ENCODE measurements at places on chromosomes 12 and 14.

DNA sequence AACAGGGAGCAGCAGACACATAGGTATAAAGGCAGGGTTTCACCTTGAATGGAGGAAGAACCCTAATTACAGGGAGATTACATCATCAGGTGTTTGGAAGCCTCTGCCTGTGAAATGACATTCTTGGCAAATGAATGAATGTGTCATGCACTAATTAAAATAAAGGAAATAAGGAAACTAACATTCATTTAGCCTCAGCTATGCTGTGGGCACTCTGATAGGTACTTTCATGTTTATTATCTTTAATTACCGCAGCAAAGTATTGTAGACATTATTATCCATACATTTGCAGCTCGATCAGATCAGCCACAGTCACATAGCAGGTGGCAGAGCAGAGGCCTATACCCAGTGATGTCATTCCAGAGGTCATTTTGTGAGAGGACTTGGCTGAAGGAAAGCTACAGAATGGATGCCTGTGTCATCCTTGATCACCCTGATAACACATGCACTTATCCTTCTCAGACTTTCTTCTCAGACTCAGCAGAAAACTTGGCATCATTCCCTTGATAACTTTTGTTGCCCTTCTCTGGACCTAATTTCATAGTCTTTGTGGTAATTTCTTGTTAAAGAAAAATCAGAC is 18.4 kb downstream of the ZNF664 start:
- H3K27me3 ChIP-seq = no peaks in the 10 kb centered on the region
- no peaks in the 10 kb centered on the region for H3K36me3 ChIP-seq
- H3K27ac ChIP-seq = no peak overlapping the region
- DNase-seq = no peak

- DNase-seq = no peak
- no peak overlapping the region for H3K4me3 ChIP-seq
- no peaks in the 10 kb centered on the region for H3K36me3 ChIP-seq
- no peak overlapping the region for H3K27ac ChIP-seq
- peaks cover 8% of the 10 kb centered on the region for H3K4me1 ChIP-seq
Observed at GRCh38 chr12:116393859-116394650, 116.6 kb upstream of the MED13L start.

DNA sequence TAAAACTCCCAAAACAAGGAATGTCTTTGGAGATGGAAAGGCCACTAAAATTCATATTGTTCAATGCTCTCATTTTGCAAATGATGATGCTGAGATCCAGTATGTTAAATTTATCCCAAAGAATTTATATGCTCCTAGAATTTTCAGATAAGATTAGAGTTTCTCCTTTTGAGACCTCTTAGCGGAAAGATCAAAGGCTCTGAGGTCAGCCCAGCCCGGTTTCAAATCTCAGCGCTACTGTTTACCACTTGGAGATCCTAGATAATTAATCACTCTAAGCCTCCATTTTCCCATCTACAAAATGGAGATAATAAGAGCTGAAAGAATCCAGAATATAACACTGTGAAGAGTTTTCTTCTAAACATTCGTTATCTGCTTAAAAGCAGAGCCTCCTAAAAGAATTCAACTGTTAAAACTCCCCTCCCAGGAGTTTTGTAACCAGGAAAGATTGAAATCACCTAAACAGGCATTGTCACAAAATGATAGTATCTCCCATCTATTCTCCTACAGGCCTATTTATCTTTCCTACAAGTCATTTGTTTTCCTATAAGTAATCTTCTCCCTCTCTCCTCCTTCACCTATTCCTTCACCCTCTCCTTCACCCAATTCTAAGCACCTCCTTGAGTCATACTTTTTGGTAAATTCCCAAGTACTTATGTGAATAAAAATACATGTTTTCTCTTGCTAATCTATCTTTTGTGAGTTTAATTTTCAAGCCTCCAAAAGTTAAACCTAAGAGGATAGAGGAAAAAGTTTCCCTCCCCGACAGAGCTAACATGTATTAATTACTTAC is 16.7 kb downstream of the DUSP6 start:
- no peak for DNase-seq
- no peak overlapping the region for H3K4me3 ChIP-seq
- H3K27me3 ChIP-seq = no peaks in the 10 kb centered on the region
- no peak overlapping the region for H3K27ac ChIP-seq
- no peaks in the 10 kb centered on the region for H3K36me3 ChIP-seq

DNA sequence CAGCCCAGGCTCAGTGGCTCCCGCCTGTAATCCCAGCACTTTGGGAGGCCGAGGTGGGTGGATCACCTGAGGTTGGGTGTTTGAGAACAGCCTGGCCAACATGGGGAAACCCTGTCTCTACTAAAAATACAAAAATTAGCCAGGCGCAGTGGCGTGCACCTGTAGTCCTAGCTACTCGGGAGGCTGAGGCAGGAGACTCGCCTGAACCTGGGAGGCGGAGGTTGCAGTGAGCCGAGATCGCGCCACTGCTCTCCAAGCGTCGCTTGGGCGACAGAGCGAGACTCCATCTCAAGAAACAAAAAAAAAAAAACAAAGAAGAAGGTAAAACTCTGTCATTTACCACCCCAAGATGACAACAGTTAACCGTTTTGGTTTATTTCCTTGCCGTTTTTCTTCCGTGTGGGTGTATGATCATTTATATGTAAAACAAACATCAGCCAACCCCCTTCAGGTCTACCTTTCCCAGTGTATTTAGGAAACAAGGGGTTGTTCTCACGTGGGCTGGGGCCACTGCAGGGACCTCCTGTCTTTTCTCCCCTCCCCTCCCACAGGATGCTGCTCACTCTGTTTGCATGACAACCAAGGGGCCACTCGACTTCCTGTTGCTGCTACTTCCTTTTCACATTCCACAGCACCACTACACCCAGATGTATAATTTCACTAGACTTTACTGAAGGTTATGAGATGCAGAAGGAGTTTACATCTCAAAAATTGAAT is 13.6 kb downstream of the TTC9 start:
- no peak overlapping the region for H3K27ac ChIP-seq
- no peaks in the 10 kb centered on the region for H3K36me3 ChIP-seq
- H3K4me1 ChIP-seq = no peaks in the 10 kb centered on the region

GRCh38 chr12:6459004-6459337 is 7.1 kb downstream of the TAPBPL start:
- no peak overlapping the region for H3K27ac ChIP-seq
- no peaks in the 10 kb centered on the region for H3K27me3 ChIP-seq
- no peak overlapping the region for H3K4me3 ChIP-seq

DNA sequence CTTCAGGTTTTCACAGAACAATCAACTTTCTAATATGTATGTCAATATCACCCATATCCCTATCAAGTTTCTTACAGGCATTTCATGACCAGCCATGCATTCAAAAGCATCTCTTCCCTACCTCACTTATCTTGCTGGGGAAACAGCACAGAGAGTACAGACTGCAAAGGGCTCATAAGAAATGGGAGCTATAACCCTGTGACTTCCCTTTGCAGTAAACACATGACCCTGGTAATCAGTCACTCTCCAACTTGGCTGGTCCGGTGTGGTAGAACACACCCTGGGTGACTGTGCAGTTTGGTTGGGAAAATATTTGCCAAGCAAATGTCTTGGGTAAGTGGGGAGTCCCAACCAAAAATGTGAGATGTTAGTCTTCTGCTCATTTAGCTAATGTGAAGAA is 49.4 kb upstream of the TMCC3 start:
- H3K4me1 ChIP-seq = no peaks in the 10 kb centered on the region
- H3K4me3 ChIP-seq = no peak overlapping the region
